ENCODE measurements at places on chromosomes 1 and 21.
A peak's percentile ranks its signal among the peaks of the same experiment; 100 is the strongest.

- peak; percentile 85 for DNase-seq
Measured at GRCh38 chr1:164713456-164714207, 154.6 kb downstream of the PBX1 start.

DNA sequence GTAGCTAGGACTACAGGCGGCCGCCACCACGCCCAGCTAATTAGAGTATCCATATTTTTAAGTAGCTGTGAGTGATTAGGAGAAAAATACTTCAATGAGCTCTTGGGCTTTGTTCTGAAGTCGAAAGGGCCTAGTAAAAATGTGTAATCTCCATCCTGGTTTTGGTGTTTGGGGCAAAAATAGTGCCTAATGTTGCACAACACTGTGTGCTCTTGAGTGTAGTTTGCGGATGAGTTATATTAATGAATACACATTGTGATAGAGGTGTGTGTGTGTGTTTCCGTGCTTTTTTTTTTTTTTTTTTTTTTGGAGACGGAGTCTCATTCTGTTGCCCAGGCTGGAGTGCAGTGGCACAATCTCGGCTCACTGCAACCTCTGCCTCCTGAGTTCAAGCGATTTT, 6.3 kb upstream of the ARID1A start:
- DNase-seq: no peak

GRCh38 chr1:7145947-7146346, 360.7 kb downstream of the CAMTA1 start:
- no peak for DNase-seq

GRCh38 chr1:154726896-154727753, 119.1 kb upstream of the ADAR start:
- DNase-seq: no peak

GRCh38 chr21:45534636-45535331, 7.5 kb downstream of the SLC19A1 start:
- DNase-seq: no peak

- no peak for DNase-seq
Measured at GRCh38 chr1:197096137-197096536, 29.1 kb upstream of the F13B start.

DNA sequence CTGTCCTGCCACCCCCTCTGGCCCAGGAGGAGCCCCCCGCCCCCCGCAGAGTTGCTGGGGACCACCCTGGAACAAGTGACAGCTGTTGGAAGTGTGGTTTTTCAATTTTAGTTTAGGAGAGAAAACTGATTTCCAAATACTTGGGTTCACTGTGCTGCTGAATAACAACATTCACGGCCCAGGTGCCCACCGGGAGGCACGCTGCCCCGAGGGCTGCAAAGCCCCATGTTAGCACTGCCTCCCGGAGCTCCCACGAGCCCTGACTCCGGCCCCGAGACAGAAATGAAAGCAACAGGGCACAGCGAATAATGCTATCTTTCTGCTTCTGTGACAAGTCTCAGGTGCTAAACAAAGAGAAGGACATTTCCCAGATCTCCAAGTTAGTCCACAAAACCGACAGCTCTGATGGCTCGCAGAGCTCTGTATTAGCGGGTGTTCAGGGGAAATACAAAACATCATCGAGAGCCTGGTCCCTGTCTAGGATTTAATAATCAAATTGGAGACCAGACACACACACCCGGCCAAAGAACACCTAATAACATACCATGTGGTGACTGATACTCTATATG, 451.5 kb downstream of the KIF26B start:
- DNase-seq: no peak

DNA sequence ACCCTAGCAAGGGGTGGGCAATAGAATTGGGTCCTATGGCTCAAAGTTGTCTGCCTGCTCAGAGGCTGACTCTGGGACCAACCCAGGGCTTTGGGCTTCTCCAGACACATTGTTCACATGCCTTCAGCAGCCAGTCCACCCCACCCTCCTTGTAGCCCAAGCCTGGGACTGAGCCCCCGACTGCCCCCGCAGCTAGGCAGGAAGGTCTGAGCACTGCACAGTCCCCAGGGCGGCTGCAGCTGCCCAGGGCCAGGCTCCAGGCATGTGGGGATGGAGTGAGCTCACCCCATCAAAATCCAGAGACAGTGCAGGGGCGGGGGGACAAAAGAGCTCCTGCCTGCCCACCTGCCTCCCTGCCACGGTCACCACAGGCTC, 35.6 kb downstream of the HSPG2 start:
- DNase-seq: no peak

GRCh38 chr1:57675776-57676175, 251.9 kb upstream of the DAB1 start:
- DNase-seq: no peak

- no peak for DNase-seq
Measured at GRCh38 chr1:3072391-3073185, 3.6 kb downstream of the PRDM16 start.
